Stimulated activated CD4-positive, alpha-beta T cell treated with anti-CD3 and anti-CD28 coated beads, Interleukin-1b, Interleukin-23, amount 100 ng/mL, for 48 hours (primary cell): ENCODE measurements at places on chromosomes 4 and X.
A peak's percentile ranks its signal among the peaks of the same experiment; 100 is the strongest.

DNA sequence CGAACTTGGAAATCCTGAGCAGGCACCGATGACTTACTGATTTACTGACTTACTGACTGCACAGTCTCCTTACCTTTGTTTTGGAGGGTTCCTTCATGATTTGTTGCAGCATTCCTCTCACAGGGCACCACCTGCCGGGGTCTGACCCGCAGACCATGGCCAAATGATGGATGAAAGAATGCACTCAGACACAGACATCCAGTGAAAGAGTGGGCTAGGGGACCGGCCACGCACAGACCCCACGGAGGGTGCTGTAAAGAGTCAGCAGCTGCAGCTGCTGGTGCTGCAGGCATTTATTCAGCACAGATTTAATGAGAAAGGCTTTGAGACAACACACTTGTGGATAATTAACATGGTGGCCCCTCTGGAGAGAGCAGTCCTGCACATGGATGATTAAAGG is 3.4 kb downstream of the MAGEB5 start:
- no peak for DNase-seq

DNA sequence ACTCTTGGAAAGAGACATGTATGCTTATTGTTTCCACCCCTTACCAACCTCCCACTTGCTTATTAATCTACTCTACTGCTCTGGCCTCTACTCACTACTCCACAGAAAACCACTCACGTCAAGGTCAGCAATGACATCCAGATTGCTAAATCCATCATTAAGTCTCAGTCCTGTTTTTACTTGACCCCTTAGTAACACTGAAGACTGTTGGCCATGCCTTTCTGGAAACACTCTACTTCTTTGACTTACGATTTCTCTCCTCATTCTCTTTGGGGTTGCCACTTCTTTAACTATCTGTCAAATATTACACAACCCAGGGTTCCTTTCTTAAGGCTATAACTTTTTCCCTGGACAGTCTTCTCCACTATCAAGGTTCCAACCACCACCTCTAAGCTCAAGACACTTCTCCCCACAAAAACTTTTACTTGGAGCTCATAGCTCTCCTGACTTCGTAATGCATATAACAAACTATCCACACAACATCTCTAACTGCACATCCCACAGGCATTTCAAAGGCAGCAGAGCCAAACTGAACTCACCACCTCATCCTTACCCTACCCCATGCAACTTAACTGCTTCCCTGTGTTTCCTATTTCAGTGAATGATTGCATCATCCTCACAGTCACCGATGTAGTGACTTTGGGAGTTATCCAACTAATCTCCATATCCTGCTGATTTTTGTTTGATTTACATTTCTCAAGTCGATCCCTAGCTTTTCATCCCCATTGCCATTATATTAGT is 15.8 kb upstream of the MAGEA4 start:
- no peak for DNase-seq

GRCh38 chr4:5906191-5906590 is 13.3 kb upstream of the CRMP1 start:
- DNase-seq = no peak

DNA sequence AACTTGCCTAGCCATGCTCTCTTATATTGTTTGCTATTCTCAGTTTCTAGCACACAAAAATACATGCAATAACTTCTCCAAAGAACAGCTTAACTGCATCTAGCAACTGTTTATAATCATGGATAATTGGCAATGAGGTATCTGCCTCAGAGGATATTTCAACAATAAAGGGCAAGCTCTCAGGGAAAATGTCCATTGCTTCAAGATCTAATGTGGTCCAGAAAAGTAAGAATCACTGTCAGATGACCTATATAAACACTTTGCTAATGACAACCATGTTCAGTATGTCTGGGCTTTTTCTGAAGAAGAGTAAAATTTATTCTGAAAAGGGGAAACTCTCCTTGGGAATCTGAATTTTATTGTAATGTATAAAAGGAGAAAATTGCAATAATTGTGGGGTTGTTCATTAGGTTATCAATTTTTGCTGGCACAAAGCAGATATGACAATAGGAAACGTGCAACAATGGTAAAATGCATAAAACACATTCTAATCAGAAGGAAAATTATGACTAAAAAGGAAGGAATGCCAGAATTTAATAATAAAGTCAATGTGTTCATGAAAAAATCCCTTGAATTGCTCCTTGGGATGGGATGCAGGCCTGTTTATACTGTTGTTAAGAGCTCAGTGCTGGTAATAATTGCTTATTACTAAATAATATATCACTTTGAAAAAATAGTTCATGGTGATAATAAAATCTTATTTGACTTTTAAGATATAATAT is 90.3 kb downstream of the ANTXR2 start:
- no peak for DNase-seq

DNA sequence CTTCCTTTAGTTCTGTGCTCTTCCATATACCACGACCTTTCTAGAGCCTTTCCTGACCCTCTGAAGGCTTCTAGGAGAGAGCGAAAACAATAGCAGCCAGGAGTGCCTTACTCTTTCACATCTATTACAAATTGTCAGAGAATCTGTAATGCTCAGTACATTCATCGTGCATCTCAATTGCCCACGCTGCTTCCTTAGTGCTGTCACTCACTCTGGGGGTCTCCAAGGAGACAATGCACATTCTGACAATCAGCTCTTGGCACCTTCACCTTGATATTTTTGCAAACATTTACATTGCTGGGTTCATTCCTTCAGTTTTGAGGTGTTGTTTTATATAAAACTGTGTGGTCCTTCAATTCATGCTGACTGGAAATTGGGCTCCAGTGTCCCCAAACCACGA is 110.1 kb upstream of the GPR101 start:
- DNase-seq = no peak

GRCh38 chr4:144902614-144903013 is 195.4 kb downstream of the ANAPC10 start:
- no peak for DNase-seq

GRCh38 chr4:139819082-139819481 is 153.5 kb downstream of the MGST2 start:
- DNase-seq = no peak

DNA sequence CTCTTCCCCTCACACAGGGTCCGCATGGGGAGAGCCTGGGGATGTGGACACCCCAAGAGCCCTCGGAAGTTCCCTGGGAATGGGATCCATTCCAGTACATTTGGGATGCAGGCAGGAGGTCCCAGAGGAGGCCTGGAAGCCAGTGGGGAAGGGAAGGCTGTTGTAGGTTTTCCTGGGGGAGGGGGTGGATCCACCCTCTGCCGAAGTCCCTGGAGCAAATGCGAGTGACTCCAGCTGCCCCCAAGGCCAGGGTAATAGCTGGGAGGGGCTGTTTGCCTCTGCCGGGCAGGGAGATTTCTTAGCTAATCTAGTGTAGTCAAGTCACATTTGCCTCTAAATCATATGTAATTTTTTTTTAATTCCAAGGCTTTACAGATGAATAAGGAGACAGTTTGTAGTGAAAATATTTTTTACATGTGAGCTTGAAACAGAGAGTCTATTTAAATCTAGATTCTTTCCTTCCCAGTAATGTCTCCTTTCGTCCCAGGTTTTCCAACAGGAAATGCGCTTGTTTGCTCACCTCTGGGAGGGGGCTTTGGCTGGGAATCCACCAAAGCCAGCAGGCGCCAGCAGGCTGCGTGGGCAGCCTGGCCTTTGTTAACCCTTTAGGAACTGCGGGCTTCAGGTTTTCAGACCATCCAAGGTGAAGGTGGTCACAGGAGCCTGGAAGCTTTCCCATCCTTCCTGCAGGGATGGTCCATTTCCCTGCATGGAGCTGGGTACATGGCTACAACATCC is 26.8 kb downstream of the SH3TC1 start:
- no peak for DNase-seq

GRCh38 chrX:141791856-141792255 is 46.3 kb upstream of the MAGEC3 start:
- no peak for DNase-seq

- no peak for DNase-seq
These were observed 131.3 kb downstream of the ARHGAP10 start for GRCh38 chr4:147863111-147863747.

DNA sequence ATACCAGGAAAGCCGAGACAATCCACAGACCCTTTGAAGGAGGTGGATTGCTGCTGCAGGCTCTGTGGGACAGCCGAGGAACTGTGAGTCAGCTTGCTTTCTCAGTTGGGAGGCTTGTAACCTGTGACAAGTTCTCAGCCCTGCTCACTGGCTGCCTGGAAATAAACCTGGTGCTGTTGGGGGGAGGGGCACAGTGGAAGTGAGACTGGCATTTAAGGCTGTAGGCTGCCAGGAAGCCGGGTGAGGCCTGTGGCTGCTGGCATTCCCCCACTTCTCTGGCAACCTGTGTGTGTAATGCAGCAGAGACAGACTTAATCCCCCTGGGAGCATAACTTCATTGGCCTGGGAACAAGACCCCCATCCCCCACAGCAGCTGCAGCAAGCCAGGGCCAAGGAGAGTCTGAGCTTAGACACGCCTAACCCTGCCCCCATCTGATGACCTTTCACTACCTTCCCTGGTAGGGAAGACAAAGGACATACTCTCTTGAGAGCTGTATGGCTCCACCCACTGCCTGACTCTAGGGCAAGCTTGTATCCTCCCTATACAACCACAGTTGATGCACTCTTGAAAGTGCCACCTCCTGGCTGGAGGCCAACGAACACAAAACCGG is 64.1 kb downstream of the ALPK1 start:
- DNase-seq = peak; percentile 28

GRCh38 chrX:48695534-48695896 is 1.0 kb upstream of the SUV39H1 start:
- DNase-seq = no peak

DNA sequence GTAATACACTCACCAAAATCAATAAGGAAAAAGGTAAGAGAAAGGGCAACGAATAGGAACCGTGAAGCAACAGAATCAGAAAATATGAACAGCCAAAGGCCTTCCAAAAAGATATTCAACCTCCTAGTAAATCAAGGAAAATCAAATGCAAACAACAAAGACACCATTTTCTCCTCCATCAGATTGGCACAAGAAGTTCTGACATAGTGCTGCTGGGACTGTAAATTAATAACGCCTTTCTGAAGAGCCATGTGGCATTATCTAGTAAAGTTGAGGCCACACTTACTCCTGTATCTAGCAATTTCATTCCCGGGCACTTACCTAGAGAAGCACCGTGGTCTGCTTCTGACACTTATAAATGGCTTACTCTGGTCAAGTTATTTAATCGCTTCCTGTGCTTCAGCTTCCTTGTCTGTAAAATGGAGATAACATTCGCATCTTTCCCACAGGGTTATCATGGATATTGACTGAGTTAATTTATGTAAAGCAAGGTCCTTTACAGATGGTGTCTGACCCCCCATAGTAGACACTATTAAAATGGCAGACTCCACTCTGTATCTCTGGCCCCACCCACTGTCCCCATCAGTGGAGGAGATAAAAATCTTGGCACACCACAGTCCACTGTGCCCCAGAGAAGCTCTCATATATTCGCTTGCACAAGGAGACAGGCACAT is 20.5 kb upstream of the ENPP6 start:
- DNase-seq = no peak

DNA sequence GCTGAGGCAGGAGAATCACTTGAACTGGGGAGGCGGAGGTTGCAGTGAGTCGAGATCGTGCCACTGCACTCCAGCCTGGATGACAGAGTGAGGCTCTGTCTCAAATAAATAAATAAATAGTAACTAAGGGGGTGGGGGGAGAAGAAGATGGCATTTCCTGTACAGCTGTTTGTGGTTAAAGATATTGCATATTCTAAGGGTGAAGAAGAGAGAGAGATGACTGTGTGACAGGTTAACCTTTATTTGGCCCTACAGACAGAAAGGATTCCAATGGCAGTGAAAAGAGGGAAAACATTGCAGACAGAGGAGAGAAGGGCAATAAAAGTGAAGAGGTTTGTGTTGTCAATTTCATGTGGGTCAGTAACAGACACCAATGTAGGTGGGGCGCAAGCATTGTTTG is 9.4 kb downstream of the TASL start:
- no peak for DNase-seq

DNA sequence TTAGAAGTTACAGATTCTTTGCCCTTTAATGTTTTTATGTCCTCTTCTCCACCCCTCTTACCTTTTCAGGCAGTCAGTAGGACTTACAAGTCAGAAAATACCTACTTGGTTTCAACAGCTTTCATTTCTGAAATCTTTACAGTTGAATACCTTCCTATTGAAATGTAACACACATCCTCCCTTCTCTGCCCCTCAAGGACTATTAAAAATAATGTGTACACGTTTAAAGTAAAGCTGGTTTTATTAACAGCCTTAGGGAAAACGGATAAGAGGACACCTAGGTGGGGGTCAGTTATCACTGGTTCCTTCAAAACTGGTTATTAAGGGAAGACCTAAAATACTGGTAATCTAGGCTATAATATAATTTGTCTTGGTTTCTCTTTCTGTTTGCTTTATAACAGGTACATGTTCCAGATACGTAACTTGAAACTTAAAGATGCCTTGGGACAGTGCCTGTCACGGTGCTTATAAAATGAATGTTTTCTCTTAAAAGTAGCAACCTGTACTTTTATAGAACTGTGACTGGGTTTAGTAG is 1.8 kb downstream of the CCSER1 start:
- no peak for DNase-seq

- DNase-seq = no peak
These were observed 21.4 kb downstream of the NKX1-1 start for GRCh38 chr4:1384675-1385372.

- DNase-seq = no peak
These were observed 75.8 kb downstream of the NPNT start for GRCh38 chr4:105971036-105971435.

DNA sequence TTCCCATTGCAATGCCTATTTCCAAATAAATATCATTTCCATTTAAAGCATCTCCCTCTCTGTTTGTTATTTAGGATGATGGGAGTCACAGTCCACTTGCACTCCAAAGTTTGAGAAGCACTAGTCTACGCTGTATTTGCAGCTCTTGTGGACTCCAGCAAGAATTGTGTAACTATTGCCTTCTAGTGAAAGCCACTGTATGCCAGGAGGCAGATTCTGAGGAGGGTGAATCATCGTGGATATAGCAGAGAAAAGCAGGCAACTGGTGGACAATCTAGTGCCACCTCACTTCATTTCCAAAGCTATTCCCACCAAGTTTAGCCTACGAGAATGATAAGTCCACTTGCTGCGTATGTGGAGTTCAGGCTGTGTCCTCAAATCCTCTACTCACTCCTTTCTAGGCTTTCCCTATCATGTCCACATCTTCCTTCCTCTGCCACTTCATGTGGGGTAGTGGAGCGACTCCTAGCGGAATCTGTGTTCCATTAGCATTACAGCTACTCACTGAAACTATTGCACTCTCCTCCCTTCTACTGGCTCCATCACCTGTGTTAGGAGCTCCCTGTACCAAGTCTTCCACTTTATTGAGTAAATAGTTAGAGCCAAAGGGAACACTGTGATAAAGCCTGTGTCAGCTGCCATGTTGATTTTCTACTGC is 501.8 kb upstream of the GALNT7 start:
- no peak for DNase-seq

- no peak for DNase-seq
These were observed 93.0 kb upstream of the ANK2 start for GRCh38 chr4:112956484-112956896.

- no peak for DNase-seq
These were observed 45.7 kb upstream of the HMX1 start for GRCh38 chr4:8917321-8917811.

GRCh38 chr4:179344861-179345260 is 1902.6 kb upstream of the AGA start:
- DNase-seq = no peak
